ENCODE measurements at places on chromosomes 12 and 14.

GRCh38 chr12:25859976-25860375, 98.5 kb upstream of the RASSF8 start:
- no peak for DNase-seq

DNA sequence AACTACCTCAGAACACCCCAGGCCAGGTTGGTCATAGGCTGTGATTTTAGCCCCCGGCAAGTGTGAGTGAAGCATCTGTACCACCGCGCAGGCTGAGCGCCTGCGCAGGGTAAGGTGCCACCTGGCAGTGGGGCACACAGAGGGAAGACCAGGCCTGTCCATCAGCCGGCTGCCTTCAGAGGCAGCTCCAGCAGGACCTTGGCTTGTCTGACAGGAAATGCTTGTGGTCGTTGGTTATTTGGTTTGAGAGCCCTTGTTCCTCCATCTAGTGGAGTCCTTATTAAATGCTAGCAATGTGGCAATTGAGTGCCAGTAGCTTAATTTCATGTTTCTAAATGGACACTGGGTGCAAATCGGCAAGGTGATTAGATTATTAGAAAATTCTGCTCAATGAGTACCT, 27.5 kb downstream of the SLC25A29 start:
- no peak for DNase-seq

- no peak for DNase-seq
Observed at GRCh38 chr14:58587271-58587670, 50.5 kb upstream of the DACT1 start.

- peak; percentile 27 for DNase-seq
Observed at GRCh38 chr14:44803239-44803905, 158.4 kb downstream of the KLHL28 start.

GRCh38 chr14:62914025-62914424, 131.2 kb downstream of the KCNH5 start:
- DNase-seq: no peak

DNA sequence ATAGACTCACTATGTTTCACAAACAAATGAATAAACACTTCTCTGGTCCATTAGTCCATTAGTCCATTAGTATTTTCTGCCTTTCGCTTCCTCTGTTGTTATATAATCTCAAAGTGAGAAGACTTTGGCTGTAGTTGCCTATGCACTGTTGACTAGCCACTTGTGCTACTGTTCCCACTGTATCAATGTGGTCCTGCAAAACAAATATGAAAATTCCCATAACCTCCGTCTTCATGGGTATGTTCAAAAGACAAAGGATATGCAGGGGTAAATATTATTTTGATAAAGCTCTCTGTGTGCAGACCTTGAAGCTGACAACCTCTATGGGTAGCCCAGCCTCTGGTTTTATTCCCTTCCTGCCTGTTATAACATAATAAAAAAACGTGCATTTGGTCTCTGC, 77.8 kb downstream of the DIO2 start:
- DNase-seq: no peak

DNA sequence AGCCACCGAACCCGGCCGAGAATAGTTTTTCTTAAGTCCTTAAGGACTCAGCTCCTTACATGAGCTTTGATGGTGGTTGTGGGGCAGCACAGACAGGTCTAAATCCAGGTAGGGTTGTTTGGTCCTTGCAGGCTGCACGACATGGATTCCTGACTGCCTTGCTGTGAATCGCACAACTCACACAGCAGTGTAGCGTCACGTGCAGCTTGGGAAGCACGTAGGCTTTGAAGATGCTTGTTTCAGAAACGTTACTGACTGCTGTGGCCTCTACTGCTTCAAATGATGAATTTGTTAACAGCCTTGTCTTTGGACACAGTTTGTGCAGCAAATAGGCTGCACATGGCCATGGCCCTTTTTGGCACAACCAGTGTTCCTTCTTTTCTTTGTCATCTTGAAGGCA, 29.9 kb downstream of the ZBTB42 start:
- no peak for DNase-seq

GRCh38 chr14:28502517-28502916, 264.1 kb upstream of the FOXG1 start:
- DNase-seq: no peak

GRCh38 chr12:95178136-95178535, 39.1 kb downstream of the FGD6 start:
- no peak for DNase-seq

GRCh38 chr12:101068836-101069235, 141.2 kb downstream of the SLC5A8 start:
- DNase-seq: no peak

GRCh38 chr14:90641168-90641567, 175.1 kb downstream of the TTC7B start:
- DNase-seq: no peak

- no peak for DNase-seq
Observed at GRCh38 chr12:91074851-91075250, 17.0 kb upstream of the KERA start.

- no peak for DNase-seq
Observed at GRCh38 chr12:75665216-75665615, 153.8 kb upstream of the KRR1 start.

DNA sequence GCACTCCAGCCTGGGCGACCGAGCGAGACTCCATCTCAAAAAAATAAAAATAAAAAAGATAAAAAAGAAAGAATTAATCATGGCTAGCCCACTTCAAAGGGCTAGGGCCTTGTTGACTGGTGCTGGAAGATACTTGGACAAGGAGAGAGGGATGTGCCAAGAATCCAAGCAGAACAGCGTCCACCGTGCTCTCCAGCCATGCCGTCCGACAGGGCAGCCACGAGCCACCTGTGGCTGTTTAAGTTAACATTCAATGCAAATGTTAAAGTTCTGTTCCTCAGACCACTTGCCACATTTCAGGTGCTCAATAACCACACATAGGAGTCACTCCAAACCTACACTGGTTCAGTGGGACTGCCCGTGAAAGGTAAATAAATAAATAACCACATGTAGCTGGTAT, 21.4 kb downstream of the SLC6A13 start:
- DNase-seq: no peak

GRCh38 chr12:51862947-51863346, 14.4 kb upstream of the FIGNL2 start:
- no peak for DNase-seq

DNA sequence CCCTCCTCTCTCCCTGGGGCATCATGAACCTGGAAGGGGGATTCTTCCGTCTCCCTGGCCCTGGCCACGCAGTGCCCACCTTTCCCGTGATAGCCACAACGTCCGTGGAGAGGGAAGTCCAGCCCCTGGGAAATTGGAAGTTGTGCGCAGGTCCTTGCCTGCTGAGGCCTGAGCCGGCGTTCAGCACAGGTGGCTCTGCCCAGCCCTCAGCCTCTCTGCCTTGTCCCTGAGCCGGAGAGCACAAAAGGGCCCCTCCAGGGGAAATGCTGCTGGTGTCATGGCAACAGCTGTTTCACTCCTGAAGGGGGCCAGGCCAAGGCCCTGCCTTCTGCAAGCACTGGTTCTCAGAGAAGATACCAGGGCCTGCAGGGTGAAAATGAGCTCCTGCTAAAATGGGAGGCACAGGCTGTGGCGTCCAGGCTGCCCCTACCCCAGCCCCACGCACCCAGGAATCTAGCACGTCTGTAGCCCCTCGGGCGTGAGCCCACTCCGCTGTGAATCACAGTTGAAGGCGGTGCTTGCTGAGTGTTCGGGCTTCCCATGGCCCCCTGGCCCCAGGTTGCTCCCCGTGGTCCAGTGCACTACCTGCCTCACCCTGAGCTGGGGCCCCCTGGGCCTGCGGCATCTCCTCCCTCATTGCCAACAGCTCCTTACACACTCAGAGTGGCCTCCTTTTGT, 149.4 kb downstream of the ADGRD1 start:
- no peak for DNase-seq

- no peak for DNase-seq
Observed at GRCh38 chr12:108548954-108549521, 11.9 kb downstream of the SART3 start.

GRCh38 chr12:103085541-103085940, 128.1 kb downstream of the ASCL1 start:
- no peak for DNase-seq

- DNase-seq: no peak
Observed at GRCh38 chr14:99915305-99916090, 122.3 kb downstream of the EML1 start.

DNA sequence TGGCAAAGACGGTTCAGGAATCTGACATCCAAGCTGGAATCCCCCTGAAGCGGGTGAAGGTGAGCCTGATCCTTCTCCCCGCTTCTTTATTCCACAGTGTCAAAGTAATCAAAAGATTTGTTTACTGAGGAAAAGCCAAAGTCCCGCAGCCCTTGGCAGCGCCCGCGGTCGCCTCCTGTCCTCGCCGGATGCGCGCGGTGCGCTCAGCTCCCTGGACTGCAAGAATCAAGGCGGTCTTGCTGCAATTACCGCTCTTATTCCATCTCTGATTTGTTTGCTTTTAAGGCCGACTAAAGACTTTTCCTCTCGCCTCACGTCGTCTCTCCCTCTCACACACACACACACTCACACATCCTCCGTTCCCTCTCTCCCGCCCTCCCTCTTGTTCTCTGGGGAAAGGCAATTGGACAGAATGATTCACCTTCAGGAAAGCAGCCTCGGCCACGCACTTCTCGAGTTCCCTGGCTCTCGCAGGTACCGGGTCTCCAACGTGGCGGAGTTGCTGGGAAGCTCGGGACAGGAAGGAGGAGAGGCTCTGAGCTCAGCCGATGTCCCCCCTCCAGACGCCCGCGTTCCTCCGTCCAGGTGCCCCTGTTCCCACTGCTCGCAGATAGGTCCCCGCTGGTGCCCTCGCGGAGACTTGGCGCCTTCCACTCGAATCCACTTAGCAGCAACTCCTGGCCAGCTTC, 68.6 kb upstream of the USP15 start:
- no peak for DNase-seq
